ENCODE measurements at places on chromosomes 4 and X.

GRCh38 chr4:10100734-10101216 is 15.8 kb downstream of the WDR1 start:
- no peak for DNase-seq

GRCh38 chr4:7813674-7814073 is 126.0 kb downstream of the AFAP1 start:
- no peak for DNase-seq

DNA sequence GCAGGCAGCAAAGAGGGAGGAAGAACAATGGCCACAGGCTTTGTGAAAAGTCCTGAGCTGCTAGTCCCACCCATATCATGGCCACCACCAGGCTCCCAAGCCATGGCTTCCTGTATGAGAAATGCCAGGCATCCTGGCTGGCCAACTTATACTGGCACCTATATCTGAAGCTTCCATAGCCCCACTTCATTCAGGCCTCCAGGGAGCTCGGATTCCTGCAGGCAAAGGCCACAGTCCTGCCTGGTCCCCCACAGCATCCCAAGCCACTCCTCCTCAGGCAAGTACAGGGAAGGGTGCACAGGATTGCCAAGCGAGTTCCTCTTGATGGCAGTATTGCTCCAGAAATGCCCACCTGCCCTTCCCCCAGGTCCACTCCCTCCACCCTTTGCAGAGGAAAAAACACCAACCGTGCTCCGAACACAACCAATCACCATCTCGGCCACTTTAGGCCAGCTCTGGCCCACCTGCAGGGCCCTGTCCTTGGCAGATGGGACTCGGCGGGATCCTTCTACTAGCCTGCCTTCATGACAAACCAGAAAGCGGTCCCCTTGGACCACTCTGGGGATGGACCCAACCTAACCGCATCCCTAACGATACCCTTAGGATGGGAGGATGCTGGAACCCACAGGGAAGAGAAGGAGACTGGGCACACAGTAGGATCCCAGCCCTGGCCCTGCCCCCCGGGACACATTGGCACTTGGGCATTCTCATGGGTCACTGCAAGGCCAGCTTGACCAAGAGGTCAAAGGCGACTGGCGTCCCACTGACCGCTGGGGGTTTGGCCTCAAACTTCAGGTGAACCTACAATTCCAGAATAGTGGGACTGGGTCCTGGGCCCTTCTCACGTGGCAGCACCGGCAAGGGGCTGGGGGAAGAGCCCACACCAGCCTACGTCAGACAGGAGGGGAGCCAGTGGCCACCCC is 220.4 kb upstream of the AGTR2 start:
- DNase-seq = peak; percentile 4

GRCh38 chr4:67785528-67785927 is 31.3 kb upstream of the GNRHR start:
- no peak for DNase-seq

- no peak for DNase-seq
Observed at GRCh38 chr4:26233350-26233749, 87.5 kb upstream of the RBPJ start.

- no peak for DNase-seq
Observed at GRCh38 chr4:141636771-141637460, 533 bp downstream of the IL15 start.

DNA sequence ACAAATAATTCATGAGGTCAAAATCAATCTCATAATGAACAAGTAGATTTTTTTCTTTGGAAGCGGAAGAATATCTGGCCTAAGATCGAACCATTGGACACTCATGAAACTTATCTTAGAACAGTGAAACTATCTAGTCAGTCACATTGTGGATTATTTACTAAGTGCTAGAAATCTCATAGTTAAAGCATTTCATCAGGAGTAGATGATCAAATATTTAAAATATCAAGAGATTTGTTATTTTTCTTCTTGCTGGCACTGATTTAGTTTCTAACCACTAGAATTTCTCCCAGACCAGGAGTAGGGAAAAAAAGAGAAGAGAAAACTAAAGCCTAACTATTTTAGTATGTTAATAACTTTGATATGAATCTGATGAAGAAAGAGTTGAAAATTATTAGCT is 105.5 kb downstream of the SHROOM3 start:
- DNase-seq = no peak

- no peak for DNase-seq
Observed at GRCh38 chrX:17580539-17581152, 156.6 kb upstream of the SCML1 start.

DNA sequence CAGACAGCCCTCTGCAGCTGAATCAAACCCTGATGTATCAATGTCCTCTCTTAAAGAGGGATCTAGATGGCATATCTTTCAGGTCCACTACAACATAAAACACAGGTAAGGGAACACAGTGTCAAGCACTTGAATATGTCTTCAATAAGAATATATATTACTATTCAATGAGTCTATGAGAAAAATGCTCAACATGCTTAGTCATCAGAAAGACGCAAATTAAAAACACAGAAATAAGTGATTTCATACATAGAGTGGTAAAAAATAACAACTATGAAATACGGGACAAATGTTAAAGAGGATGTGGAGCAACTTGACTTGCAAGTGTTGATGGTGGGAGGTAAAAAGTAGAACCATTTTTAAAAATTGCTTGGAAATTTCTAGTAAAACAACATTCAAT is 544.6 kb upstream of the HS3ST1 start:
- DNase-seq = no peak

- DNase-seq = no peak
Observed at GRCh38 chrX:468979-469378, 82.3 kb upstream of the PPP2R3B start.

DNA sequence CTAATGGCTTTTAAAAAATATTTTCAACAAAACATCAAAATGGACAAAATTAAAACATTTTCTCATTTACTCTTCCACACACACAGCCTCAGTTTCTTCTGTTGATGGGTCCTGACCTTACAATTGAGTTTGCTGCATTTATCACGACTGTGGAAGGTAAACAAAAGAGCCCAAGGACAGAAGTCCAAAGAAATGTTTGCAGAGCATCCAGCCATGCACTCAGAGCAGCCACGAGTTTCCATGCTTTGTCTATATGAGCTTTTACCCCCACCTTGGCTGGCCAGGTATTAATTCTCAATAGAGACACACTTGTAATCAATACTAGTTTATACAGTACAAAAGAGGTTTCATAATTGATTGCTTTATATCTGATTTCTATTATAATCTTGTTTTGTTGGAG is 85.0 kb upstream of the WDFY3 start:
- no peak for DNase-seq

DNA sequence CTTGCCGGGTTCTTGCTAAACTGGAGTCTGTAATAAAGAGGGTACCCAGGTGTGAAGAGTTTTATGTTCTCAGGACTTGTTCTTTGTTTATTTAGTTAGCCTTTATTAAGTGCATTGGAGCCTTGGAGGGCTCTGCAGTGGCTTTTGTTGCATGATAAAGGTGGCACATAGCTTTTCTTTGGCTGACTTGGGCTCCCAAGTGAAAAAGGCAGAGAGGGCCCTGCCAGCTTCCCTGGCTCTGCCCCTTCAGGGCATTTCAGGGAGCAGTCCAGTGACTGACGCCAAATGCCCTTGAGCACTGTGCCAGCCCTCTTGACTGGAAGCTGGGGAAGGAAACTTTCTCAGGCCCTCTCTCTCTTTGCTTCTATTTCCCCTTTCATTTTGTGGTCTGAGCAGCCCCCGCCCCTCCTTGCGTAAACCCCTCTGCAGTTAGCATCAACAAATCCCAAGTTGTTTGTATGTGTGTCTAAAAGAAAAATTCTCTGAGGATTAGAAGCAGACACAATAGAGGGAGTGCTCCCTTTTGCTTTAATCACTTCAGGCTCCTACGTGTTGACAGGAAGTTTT is 152.2 kb downstream of the NHS start:
- no peak for DNase-seq

DNA sequence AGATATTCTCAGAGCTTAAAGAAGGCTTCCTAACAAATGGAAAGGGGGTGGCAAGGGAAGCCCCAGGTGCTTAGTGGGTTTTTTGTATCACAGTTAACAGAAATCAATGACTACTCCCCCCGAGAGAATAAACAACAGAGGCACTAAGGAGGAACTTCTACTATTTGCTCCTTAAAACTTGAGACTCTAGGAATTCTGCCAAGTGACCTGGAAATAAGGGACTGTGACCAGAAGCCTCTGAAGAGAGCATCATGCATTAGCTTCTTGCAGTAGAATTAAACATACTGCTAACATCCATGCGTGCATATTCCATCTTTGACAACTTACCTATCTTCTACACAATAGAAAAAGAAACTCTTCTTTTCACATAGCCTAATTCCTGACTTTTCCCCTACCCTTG is 86.8 kb downstream of the CAMK2D start:
- DNase-seq = no peak

DNA sequence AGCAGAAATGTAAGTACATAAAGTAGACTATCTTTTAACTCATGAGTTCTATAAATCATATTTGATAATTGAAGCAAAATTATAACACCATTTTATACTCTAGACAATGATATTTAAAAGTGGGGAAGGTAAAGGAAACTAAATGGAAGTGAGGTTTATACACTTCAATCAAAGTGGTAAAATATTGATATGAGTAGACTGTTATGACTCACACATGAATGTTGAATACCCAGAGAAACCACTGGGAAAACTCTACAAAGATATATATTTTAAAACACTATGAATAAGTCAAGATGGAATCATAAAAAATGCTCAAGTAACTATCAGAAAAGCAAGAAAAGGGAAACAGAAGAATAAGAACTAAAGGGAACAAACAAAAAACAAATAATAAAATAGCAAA is 8.4 kb downstream of the VSIG1 start:
- DNase-seq = no peak

- DNase-seq = no peak
Observed at GRCh38 chr4:169376421-169376820, 105.7 kb upstream of the SH3RF1 start.

GRCh38 chrX:149871940-149872339 is 9.0 kb upstream of the MAGEA8 start:
- no peak for DNase-seq

DNA sequence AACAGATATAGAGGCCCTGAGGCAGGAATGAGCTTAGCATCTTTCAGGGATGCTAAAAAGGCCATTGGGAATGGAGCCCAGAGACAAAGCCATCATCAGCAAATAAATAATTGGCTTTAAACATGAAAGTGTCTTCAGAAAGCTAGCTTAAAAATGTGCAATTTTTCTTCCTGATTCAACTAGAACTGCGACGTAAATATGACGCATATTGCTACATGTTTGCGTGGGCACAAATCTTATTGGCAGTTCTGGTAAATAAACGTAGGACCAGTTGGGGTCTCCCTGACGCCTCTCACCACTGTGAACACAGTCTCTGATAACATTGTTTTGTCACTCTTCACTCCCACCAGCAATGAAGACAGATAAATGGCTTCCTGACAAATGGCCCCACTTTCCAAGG is 97.3 kb upstream of the SRD5A3 start:
- DNase-seq = no peak

DNA sequence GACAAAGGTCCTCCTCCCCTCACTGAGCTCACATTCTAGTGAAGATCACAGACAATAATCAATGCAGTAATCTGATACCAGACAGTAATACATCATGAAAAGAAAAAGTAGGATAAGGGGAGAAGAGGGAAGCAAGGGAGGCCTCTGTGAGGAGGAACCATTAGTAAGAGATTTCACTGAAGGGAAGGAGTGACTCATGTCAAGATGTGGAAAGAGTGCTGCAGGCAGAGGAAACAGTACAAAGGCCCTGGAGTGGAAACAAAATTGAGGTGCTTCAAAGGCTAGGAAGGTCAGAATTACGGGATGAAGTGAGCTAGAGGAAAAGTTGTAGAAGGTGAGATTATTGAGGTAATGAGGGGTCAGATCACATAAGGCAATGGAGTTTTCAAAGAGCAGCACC is 38.1 kb downstream of the LAMTOR3 start:
- DNase-seq = no peak

DNA sequence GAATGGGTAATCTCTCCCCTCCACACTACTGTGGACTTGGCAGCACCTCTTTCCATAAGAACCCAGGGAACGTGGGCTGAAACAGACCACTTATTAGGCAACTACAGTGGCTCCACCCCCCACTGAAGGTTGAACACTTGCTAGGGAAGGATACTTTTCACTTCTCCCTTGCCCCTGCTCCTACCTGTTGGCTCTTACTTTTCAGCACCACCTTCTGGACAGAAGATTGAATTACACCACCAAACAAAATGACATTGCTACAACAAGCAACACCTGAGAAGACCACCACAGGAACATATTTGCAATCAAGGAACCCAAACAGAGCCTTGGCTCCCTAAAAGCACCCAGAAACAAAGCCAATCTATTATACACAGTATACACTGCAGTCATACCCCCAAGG is 132.1 kb upstream of the CXCL13 start:
- DNase-seq = no peak
